Adrenal gland (tissue), 19 donors: ENCODE measurements at places on chromosomes 16 and 17. TPM values are rescaled to one million over a fixed set of nuclear protein-coding genes. Genes with fewer than 3 reads are reported as not detected.

DNA sequence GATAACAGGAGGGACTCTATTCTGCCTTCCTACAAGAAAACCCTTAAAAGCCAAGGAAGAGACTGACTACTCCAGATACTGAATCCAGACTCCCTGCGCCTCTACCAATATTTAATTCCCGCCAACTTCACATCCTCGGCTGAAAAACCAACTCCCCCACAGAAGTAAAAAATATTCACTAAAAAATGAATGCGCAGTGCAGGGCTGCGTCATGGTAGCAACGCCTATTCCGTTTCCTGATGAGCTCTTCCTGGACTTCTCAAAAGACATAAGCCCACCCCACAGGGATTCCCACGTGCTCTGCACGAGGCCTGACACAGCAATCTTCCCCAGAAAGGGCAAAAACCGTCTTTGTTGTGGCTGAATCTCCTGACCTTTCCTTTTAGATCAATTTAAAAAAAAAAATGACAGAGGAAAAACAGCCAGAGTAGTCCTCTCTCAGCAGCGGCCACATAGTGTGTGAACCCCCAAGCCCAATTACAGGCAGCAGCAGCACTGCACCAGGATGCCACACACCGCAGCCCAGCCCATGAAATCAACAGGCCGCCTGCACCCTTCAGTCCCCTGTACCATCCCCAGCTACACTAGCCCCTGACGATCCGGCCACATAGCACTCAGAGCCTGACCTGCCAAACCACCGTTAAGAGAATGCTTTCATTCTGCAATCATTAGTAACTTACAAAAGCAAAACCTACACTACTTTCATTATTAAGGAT lies 23.9 kb downstream of the KLHDC4 start:
- H3K36me3 ChIP-seq, result peaks cover 21% of the 10 kb centered on the region
- DNase-seq, result no peak
- no peaks in the 10 kb centered on the region for H3K4me1 ChIP-seq

GRCh38 chr17:49579522-49579921 lies 3.9 kb downstream of the NXPH3 start:
- no peaks in the 10 kb centered on the region for H3K36me3 ChIP-seq
- peaks cover 9% of the 10 kb centered on the region for H3K4me1 ChIP-seq
- no peak for DNase-seq
- no peak overlapping the region for H3K27ac ChIP-seq
- H3K4me3 ChIP-seq, result no peak overlapping the region

DNA sequence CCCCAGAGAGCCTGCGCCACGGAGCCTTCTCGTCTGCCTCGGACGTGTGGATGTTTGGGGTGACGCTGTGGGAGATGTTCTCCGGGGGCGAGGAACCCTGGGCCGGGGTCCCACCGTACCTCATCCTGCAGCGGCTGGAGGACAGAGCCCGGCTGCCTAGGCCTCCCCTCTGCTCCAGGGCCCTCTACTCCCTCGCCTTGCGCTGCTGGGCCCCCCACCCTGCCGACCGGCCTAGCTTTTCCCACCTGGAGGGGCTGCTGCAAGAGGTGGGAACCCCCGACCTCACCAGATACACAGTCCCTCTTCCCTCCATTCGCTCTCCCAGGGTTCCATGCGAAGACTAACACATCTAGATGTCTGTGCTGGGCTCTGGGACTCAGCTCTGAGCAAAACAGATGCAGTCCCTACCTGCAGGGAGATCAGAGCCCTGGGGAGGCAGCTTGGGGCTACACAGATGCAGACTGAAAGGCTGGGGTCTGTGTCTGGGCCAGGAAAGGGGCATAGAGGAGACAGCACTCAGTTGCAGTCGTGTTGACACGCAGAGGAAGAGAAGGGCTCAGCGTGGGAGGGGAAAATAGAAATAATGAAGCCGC lies 3.7 kb downstream of the TNK1 start:
- no peak overlapping the region for H3K27ac ChIP-seq
- DNase-seq, result no peak
- H3K4me1 ChIP-seq, result peaks cover 26% of the 10 kb centered on the region
- H3K36me3 ChIP-seq, result no peaks in the 10 kb centered on the region

Gene PRR29
- 0.71 TPM for polyA plus RNA-seq

Gene TPSB2
- 0.32 TPM for polyA plus RNA-seq

Gene CES3
- 0.48 TPM for polyA plus RNA-seq
